MV-4-11 (cell line): ENCODE measurements at places on chromosomes 16 and 17.

GRCh38 chr17:68581863-68582645 is 19.1 kb downstream of the FAM20A start:
- no peak for DNase-seq

- peak; percentile 84 for DNase-seq
These were observed 1.0 kb upstream of the ATP2A3 start for GRCh38 chr17:3965118-3965800.

DNA sequence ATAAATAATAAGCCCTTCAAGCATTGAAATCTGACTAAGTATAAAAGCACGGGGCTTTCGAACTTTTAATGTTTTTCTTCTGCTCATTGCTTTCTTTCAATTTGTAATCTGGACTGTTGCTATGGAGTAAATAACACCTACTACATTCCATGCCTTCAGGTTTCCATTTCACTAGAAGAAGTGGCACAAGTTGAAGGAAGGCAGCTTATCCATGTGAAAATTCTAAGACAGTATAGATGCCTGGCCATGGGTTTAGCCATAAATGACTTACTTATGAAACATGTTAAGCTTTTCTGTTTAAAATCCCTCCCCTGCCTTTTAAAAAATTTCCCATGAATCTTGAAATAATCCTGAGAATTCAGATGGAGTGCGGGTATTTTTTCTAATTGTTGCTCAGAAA is 30.6 kb downstream of the KCNJ16 start:
- no peak for DNase-seq

GRCh38 chr17:56623383-56623782 is 29.9 kb downstream of the NOG start:
- DNase-seq = no peak

DNA sequence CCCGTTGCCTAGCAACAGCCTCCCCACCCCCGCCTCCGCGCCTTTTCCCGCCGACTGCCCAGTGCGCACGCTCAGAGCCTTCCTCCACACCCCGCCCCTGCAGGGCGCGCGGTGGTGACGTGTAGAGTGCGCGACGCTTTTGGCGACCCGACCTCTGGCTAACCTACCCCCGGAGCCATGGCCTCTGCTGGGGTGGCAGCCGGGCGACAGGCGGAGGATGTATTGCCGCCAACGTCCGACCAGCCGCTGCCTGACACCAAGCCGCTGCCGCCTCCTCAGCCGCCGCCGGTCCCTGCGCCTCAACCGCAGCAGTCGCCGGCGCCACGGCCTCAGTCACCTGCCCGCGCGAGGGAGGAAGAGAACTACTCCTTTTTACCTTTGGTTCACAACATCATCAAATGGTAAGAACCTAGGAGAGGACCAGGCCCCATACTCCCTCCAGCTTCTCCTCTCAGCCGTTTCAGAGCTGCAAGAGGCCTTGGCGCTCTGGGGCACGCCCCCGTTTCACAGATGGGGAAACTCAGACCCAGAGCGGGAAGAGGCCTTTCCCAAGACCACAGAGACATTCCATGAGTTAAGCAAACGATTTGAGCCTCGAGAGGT is at the start of gene MED9:
Gene MED9, plus strand, starts transcription at position 136 of the 603 bp plus-strand sequence. Its CDS starts 42 bp downstream, at position 178.
- peak; percentile 76 for DNase-seq

DNA sequence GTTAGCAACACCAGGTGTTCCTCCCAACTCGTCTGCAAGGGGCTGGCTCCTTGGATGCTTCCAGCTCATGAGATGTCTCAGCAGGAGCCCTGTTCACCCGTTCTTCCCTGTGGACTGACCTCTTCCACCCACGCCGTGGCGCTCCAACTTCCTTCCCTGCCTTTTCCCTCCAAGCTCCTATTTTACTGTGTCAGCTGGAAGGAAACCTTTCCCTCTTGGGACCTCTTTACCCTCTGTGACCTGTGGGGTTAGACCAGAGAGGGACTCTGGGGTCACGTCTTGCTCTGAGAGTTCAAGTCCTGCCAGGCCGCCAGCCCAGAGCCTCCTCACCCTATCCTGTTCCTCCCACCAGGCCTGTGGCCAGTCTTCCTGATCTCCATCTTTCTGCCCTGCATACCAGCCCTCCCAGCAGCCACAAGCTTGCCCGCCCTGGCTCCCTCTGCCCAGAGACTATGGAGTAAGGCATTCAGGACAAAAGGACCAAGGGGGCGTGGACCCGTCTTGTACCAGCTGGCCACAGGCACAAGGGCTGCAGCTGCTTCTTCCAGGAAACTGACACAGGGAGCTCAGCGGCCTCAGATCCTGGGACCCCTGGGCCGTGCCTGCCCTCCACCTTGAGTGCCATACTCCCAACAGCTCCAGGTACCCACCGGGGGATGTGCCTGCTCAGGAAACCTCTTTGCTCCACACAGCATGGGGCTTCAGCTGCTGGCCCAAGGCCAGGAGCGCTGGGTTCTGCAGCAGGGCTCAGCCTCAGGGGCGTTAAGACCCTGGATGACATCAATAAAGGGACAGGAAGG is 3.0 kb downstream of the PAQR4 start:
- no peak for DNase-seq

GRCh38 chr17:1914661-1915083 is 84.9 kb downstream of the RPA1 start:
- no peak for DNase-seq

- DNase-seq = no peak
These were observed 9.3 kb downstream of the ZACN start for GRCh38 chr17:76088041-76088867.

GRCh38 chr17:66115246-66115645 is 76.7 kb downstream of the CEP112 start:
- no peak for DNase-seq

- DNase-seq = no peak
These were observed 3.9 kb upstream of the MAZ start for GRCh38 chr16:29802416-29802935.

- DNase-seq = no peak
These were observed 20.4 kb downstream of the PRCD start for GRCh38 chr17:76560036-76560876.

DNA sequence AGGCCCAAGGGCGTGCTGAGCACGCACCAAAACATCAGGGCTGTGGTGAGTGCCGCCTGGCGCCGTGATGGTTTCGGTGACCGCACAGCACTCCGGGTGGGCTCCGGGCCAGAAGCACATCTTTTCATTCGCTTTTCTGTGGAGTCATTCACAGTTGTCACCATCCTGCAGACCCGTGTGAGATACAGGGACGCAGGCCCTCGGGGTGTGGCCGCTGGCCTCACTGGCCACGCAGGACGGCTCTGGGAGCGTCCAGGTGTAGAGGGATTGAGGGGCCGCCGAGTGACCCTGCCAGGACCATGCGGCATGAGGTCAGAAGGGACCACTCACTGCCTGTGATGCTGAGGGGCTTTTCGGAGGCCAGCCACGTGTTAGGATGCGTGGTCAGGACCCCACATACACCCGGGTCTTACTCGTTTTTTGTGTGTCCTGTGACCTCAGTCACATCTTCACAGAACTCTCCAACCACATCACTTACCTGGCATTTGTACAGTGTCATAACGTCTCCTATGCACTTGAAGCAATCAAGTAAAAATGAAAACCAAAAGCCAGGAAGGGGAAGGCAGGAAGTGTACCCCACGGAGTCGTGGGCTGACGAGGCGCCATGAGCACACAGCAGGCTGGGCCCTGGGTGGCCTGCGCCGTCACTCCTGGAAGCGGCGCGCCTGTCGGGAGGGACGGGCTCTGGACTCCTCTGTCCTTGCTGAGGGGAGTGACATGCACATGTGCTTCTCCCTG is 7.8 kb downstream of the ACSF3 start:
- DNase-seq = no peak

DNA sequence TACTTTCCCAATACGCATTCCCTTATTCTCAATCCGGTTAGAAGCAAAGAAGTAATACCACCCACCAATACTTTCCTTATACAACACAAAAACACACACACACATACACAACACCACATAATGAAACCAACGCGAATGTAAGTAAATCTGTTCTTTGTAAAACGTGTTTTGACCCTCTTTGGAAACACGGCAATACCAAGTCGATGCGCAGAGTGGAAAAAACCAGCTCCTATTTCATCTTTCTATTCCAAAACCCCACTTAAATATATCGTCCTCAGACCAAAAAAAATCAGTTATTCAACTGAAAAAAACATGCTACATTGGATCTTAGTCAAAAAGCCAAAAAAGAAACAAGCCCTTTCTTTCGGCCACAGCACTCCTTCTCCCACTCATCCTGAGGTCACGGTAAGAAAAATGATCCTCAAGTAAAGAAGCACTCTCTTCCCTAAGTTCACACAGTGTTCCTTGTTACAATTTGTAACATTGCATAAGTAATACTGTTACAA is 31.0 kb upstream of the ARL4D start:
- DNase-seq = peak; percentile 95

DNA sequence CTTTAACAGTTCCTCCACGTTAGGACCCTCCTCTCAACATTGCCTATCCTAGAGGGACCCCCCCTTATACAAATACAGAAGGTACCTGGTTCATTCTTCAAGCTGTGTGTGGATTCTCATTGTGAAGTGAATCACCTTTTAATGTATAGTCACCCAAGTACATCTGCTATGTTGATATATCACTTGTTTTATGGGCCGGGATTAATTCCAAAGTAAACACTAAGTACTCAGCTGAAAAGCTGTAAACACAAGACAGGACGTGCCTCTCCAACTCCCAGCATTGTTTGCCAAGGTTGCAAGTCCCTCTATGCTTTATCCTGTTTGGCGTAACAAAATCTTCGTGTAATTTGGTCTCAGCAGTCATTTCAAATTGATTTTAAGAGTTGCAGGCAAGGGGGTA is 123.6 kb downstream of the RBFOX1 start:
- DNase-seq = no peak

DNA sequence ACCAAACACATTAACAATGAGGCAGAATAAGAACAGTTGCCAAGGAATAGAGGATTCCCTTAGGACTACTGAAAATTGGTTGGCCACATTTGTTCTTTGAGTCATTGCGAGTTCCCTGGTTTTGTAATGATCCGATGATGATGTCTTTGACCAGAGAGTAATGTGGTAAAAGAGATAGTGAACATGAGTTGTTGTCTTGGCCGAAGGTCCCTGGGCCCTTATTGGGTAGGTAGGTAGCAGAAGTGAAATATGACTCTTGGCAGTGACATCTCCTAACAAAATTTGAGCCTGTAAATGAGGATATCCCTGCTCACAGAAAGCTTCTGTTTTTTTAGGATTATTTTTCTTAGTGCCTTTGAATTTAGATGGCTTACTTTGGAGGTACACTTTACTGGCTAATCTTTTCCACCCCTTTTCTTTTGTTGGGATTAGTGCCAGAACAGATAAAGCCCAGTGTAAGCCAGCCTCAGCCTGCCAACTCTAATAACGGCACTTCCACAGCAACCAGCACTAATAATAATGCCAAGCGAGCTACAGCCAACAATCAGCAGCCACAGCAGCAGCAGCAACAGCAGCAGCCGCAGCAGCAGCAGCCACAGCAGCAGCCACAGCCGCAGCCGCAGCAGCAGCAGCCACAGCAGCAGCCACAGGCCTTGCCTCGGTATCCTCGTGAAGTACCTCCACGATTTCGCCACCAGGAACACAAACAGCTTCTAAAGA is 47.2 kb downstream of the TNRC6A start:
- DNase-seq = no peak

DNA sequence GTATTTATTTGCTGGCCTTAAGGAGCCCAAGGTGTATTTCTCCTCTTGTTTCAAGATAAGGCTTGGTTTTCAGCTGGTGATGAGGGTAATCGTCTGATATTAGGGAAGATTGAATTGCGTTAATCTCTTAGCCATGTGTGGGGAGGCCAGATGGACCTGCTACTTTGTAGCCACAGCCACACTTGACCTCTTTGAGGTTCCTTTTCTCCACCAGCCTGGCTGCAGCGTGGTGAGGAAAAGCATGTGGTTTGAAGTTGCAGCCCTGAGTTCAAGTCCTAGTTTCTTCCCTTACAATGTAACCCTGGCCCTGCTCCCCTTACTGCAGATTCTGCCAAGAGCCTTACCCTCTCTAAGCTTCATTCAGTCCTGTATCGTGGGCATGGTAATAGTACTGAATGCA is 3.1 kb downstream of the MINK1 start:
- peak; percentile 20 for DNase-seq

- no peak for DNase-seq
These were observed 2.0 kb upstream of the SPHK1 start for GRCh38 chr17:76382351-76382802.

GRCh38 chr17:44503147-44504029 is at the start of gene GPATCH8:
TSS of gene GPATCH8 (minus strand) at chr17:44503406. CDS start at chr17:44503370, 36 bp downstream.
- DNase-seq = peak; percentile 94

DNA sequence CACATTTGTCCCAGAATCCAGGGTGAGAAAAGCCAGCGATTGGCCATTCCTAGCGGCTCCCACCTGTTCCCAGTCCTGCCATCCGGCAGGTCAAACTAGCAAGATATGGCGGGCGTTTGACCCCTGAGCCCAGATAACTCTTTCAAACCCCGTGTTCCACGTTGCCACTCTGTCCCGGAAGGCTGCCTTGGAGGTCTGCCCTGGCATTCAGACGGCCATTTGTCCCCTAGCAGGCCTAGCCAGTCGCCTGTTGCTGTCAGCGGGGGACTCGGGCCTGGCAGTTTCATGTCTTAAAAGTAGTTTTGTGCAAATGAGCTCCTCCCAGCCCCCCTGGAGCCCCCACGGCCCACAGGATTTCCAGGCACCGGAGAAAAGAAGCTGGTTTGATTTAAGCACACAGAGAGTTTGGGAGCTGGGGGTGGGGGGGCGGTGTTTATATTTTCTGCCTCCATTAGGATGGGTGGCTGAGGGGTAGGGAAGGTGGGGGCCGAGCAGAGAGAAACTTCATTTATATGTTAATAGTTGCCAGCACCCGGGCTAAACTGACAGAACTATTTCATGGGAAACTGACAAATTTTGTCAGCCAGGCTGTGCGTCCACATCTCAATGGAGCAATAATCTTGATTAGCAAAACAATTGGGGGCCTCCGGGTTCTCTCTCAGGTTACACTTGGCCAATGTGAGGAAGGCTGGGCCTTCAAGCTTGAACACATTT is 240.9 kb upstream of the SALL1 start:
- DNase-seq = no peak

GRCh38 chr16:75095204-75095621 is 21.4 kb downstream of the LDHD start:
- no peak for DNase-seq

GRCh38 chr17:801660-802059 is 19.5 kb downstream of the MRM3 start:
- DNase-seq = no peak

DNA sequence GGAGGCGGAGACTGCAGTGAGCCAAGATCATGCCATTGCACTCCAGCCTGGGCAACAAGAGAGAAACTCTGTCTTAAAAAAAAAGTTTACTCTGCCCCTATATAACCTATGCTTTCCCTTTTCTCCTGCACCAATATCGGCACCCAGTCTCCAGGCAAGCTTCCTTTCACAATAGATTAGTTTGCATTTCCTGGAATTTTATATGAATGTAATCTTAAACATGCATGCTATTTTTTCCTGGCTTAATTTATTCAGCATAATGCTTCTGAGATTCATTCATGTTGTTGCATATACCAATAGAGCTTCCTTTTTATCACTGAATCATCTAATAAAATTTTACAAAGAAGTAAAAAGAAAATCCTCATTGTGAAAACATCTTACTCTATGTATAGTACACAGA is 59.4 kb downstream of the USP32 start:
- no peak for DNase-seq
